ENCODE measurements at places on chromosomes 1 and 21. TPM values are rescaled to one million over a fixed set of nuclear protein-coding genes. Genes with fewer than 3 reads are reported as not detected.

The PROK1 gene
- total RNA-seq: 3.2 TPM

- H3K27me3 ChIP-seq: no peaks in the 10 kb centered on the region
- peak overlapping the region; percentile 68 for H3K27ac ChIP-seq
- peak; percentile 95 for DNase-seq
Measured at GRCh38 chr1:203440771-203441170, 34.8 kb upstream of the PRELP start.

GRCh38 chr1:29264773-29265389, 28.6 kb downstream of the PTPRU start:
- H3K4me3 ChIP-seq: no peak overlapping the region
- no peak overlapping the region for H3K27ac ChIP-seq
- H3K36me3 ChIP-seq: no peaks in the 10 kb centered on the region
- peaks cover 6% of the 10 kb centered on the region for H3K27me3 ChIP-seq

GRCh38 chr1:1947493-1947892, 28.4 kb upstream of the TMEM52 start:
- no peaks in the 10 kb centered on the region for H3K36me3 ChIP-seq
- H3K27me3 ChIP-seq: peaks cover 50% of the 10 kb centered on the region
- H3K27ac ChIP-seq: no peak overlapping the region
- H3K4me1 ChIP-seq: peaks cover 8% of the 10 kb centered on the region
- H3K4me3 ChIP-seq: no peak overlapping the region
- no peak for DNase-seq

DNA sequence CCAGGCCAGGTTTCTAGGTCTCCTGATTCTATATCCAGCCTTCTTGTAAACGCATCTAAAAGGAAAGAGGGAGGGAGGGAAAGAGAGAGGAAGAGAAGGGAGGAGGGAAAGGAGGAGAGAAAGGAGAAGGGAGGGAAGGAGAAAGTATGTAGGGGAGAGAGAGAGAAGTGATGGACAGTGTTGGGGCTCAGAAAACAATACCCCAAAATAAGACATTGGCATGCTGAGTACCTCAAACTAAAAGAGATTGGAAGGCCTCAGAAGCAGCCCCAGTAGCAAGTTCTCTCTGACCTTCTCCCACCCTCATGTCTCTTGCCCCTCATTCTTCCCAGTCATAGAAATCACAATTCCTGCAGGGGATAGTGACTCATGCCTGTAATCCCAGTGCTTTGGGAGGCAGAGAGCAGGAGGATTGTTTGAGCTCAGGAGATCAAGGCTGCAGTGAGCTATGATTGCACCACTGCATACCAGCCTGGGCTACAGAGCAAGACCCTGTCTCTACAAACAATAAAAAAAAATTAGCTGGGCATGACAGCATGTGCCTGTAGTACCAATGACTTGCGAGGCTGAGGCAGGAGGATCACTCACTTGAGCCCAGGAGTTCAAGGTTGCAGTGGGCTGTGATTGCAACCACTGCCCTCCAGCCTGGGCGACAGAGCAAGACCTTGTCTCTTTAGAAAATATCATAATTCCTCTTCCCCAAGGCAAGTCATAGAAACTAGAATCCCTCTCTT, 51.2 kb downstream of the DNTTIP2 start:
- no peak overlapping the region for H3K27ac ChIP-seq
- DNase-seq: no peak
- no peak overlapping the region for H3K4me3 ChIP-seq
- H3K27me3 ChIP-seq: no peaks in the 10 kb centered on the region
- H3K4me1 ChIP-seq: no peaks in the 10 kb centered on the region

DNA sequence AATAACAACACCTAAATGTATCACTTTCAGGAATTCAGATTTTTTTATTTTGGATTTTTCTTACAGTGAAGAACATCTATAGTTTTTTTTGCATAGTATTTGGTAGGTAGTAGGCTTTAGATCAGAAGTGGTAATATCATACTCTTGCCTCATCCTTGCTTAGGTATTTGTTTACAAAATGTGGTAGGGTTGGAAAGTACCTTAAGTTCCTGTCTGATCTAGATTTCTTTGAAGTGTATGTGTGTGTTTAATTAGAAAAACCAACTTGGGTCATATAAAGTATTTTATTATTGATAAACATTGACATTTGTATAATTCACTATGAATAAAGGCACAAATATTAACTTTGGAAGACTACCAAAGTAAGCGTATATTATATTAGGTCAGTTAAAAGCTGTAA, 85.3 kb upstream of the GPR88 start:
- no peak overlapping the region for H3K27ac ChIP-seq
- H3K27me3 ChIP-seq: no peaks in the 10 kb centered on the region
- no peak for DNase-seq
- no peak overlapping the region for H3K4me3 ChIP-seq
- H3K4me1 ChIP-seq: no peaks in the 10 kb centered on the region
- H3K36me3 ChIP-seq: no peaks in the 10 kb centered on the region

DNA sequence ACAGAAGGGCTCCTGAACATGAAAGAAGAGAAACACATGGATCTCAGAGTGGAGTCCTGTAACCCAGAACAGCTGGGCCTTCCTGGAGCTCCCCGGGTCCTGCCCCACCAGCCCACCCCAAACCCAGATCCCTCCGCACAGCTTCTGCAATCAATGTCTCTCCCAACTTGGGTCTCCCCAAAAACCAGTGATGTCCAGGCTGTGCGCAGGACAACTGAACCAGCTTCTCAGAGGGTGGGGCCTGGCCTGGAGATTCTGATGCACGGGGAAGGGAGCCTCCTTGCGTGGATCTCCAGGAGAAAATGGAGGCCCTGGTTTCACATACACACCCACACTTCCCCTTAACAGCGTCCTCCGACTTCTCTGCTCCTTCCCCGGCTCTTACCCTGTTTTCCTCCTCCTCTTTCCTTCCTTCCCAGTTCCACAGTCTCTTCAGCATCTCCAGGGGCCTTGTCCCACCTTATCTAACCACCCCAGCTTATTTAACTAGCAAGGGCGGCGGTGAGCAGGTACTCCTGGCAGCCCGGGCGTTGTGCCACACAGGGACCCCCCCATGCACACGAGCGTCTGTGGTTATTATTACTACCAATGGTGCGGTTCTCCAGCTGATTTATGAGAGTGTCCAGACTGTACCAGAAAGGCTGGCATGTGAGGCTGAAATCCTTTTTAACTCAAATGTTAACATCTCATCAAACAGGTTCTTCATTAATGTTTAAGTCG, 11.2 kb upstream of the MX2 start:
- no peak for DNase-seq
- no peaks in the 10 kb centered on the region for H3K36me3 ChIP-seq
- no peaks in the 10 kb centered on the region for H3K27me3 ChIP-seq
- H3K4me3 ChIP-seq: no peak overlapping the region

GRCh38 chr1:119771770-119772169, 3.1 kb upstream of the HMGCS2 start:
- no peaks in the 10 kb centered on the region for H3K27me3 ChIP-seq
- H3K4me3 ChIP-seq: no peak overlapping the region
- H3K4me1 ChIP-seq: no peaks in the 10 kb centered on the region
- no peak overlapping the region for H3K27ac ChIP-seq

GRCh38 chr21:26194326-26194725, 23.8 kb upstream of the APP start:
- H3K27me3 ChIP-seq: no peaks in the 10 kb centered on the region
- no peak overlapping the region for H3K4me3 ChIP-seq
- H3K36me3 ChIP-seq: no peaks in the 10 kb centered on the region
- no peak overlapping the region for H3K27ac ChIP-seq
- no peak for DNase-seq

The FCAMR gene
- not detected for total RNA-seq

DNA sequence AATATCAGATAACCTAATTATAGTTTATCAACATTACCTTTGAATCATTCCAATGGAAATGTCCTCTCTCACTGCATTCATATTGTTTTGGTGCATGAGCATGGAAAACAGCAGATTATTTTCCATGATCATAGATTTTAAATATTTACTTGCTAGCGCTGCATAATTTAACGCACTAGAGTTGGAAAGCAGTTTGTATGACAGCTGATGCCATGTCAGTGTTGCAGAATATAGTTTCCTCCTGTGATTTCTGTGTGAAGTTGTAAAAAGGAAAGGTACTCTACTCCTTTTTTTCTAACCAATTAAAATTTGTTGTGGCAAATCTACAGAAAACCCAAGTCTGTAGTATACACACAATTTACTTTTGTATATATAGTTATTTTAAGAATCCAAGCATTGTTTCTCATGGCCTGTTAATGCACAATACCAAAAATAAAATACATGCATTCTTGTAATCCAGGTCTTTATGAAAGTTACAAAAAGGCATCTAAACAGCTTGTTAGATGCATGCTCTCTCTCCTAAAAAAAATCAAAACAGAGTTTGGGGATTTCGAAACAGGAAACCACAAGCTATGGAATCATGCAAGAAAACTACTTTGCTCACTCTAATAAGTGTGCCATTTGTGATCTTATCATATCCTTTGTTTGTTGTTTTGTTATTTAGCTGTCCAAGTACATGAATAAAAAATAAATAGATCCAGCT, 1.9 kb upstream of the ATG4C start:
- no peaks in the 10 kb centered on the region for H3K27me3 ChIP-seq
- H3K27ac ChIP-seq: no peak overlapping the region
- H3K4me3 ChIP-seq: no peak overlapping the region
- H3K36me3 ChIP-seq: no peaks in the 10 kb centered on the region
- no peaks in the 10 kb centered on the region for H3K4me1 ChIP-seq

- peak overlapping the region; percentile 88 for H3K4me3 ChIP-seq
- H3K36me3 ChIP-seq: no peaks in the 10 kb centered on the region
- peak; percentile 69 for DNase-seq
- peaks cover 42% of the 10 kb centered on the region for H3K4me1 ChIP-seq
- H3K27me3 ChIP-seq: no peaks in the 10 kb centered on the region
Measured at GRCh38 chr1:44029260-44029910, 1.9 kb downstream of the SLC6A9 start.

The IL22RA1 gene
- 0.36 TPM for total RNA-seq

DNA sequence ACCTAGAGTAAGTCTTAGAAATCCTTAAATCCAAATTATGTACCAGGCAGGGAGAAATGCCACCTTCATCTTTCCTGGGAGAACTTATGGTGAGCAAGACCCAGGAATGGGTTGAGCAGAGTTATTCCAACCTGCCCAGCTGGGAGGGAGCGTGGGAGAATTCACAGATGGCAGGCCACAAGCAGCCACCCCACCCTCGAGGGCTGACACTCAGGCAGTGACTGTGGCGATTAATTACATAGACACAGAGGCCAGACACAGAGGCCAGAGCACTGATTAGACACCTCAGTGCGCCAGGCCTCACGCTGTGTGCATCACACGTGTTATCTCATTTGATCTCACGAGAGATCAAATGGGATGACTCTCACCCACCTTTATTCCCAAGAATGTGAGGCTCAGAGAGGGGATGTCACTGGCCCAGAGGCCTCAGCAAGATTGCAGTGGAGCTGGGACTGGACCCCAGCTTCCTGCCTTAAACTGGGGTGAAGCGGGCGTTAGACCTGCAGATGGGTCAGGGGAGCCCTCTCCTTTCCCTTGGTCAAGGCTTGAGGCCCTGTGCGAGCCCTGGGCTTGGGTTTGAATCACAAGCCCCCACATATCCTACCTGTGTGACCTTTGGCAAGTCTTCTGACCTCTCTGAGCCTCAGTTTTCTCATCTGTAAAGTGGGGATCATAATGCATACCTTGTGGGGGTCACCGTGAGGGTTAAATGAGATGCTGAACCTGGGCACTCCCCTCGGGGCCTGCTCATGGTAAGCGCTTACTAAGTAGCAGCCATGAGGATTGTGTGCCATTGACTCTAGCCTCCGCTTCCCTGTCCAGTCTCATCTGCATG, 28.8 kb upstream of the PADI4 start:
- no peaks in the 10 kb centered on the region for H3K36me3 ChIP-seq
- no peak for DNase-seq
- no peak overlapping the region for H3K27ac ChIP-seq
- H3K4me1 ChIP-seq: no peaks in the 10 kb centered on the region

DNA sequence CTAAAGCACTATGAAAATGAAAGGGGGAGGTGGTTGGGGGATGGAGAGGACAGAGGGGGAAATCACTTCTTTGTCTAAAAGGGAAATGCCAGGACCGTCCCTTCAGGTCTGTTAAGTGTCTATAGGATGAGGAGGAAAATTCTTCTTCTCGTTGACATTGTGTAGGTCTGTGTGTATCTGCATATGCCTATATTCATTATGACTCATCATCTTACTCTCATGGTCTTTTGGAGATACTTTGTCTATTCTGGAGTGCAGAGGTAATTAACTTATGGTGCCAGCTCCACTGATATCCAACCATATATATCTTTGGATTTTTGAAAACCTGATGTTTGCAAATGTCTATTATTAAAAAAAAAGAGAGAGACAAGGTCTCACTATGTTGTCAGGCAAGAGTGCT, 143.7 kb downstream of the PBX1 start:
- no peak overlapping the region for H3K4me3 ChIP-seq
- peak overlapping the region; percentile 82 for H3K27ac ChIP-seq
- DNase-seq: no peak
- no peaks in the 10 kb centered on the region for H3K4me1 ChIP-seq

The ADORA3 gene
- 3.0 TPM for total RNA-seq

DNA sequence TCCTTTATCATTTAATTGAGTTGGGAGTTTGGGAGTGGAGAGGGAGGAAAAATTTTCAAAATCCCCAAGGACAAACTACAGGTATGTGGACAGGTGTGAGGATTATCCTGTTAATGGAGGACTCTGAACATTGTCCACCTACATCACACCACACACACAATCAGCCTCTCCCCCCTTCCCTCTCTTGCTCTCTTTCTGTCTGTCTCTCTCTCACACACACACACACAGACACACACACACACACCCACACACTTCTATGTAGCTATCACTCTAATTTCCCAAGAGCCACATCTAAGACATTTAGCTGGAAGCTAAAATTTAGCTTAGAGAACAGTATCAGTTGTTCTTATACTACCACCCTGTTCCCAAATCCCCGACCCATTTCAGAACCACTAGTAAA, 1.5 kb downstream of the S100A8 start:
- no peak overlapping the region for H3K4me3 ChIP-seq
- H3K27ac ChIP-seq: no peak overlapping the region

The LAMC1 gene
- total RNA-seq: 288 TPM

The CBR3 gene
- total RNA-seq: 17.7 TPM

The TRIM58 gene
- total RNA-seq: 0.41 TPM

DNA sequence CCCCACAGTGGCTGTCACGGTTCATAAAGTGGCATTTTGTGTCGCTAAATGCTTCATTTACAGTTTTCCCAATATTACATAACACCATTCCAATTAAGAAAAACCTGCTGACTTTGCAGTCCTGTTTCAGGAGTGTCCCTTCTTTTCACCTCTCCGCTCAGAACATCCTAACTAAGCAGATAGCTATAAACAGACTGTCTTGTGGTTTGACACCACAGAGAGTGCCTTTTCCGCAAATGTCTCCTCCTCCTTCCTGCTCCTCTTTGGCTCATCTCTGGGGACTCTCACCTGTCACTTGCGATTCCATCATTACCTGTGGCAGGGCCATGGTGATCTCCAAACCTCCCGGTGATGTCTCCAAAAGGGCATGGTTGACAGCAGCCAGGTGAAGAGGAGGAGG, 119.0 kb downstream of the CNIH3 start:
- H3K27me3 ChIP-seq: no peaks in the 10 kb centered on the region
- peaks cover 21% of the 10 kb centered on the region for H3K4me1 ChIP-seq
- no peaks in the 10 kb centered on the region for H3K36me3 ChIP-seq
- no peak overlapping the region for H3K27ac ChIP-seq

All from sigmoid colon (tissue), 7 donors.